Stimulated activated naive CD4-positive, alpha-beta T cell (primary cell): ENCODE measurements at places on chromosomes 16 and 17.

DNA sequence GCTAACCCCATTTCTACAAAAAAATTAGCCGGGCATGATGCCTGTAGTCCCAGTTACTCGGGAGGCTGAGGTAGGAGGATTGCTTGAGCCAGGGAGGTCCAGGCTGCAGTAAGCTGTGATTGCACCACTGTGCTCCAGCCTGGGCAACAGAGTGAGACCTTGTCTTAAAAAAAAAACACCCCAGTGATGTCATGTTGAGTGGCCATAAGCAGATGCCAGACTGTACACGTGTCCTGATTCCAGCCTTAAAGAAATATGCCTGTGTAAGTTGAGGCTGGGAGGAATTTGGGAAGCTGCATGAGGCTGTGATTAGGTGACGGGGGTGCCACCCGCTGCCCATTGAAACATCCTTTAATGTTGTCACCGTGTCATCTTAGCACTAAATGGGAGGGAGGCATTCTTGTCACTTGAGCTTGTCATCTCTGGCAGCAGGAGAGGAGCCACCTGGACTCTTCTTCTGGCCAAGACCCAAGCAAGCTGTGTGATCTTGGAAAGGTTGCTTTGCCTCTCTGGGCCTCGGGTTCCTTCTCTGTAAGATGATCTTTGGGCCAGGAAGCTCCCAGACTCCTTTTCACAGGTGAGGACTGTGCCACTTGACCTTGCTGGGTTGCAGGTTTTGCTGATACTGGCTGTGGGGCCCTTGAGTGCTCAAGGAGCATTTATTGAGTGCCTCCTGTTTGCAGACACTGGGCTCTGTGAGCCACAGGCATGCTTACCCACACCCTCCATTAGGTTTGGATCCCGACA, 98.3 kb upstream of the CIBAR2 start:
- no peak for DNase-seq

DNA sequence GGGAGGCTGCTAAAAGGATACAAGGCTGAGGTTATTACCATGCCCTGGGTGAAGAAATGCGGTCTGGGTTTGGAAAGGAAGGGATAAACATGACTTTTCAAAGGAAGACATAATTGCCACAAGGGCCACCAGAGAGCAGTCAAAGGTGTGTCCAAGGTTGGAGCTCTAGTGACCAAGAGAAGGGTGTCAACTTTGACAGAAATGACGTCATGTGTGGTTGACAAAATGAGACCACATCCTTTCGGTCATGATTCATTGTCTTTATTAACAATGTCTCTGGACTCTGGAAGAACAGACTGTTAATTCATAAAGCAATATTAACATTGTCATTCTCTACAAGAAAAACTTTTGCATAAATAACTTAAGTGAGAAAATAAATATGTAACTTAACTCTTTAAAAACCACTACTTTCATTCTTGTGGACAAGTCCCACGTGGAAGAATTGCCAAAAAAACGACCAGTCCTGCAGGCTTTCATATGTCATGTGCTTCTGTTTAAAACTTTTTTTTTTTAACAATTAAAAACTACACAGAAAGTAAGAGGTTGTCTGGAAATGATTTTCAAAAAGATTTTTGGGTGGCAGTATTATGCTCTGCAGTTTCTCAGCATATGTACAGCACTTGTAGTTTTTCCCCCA, 5.0 kb downstream of the SOST start:
- DNase-seq, result no peak

DNA sequence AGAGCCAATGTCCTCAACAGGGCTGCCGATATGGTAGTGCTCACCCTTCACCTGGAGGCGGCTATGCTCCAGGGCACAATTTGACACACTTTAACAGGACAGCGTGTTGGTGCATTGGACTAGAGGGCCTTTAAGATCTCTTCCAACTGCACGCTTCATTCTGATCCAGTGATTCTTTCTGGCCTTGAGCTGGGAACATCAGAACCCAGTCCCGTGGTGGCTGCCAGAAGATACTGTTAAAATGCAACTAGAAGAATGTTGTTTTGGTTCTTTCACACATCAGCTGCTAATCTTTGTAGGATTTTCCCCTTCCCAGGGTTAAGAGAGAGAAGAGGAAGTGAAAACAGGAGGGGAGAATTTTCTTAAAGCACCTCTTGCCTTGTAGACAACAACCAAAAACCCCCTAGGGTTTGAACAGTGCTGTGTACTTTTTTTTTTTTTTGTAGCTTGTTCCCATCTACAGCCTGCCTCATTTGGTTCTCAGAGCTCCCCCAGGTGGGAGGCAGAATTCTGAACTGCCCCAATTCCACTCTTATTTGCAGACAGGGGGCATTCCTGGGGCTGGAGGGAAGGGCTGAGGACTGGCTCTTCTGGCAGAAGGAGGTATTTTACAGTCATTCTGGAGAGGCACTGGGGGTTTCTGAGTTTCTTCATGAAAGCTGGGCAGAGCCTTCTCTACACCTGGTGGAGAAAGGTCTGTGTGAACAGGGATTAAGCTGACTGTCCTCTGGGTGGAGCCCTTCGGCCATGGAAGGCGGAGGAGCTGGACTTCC, 32.4 kb downstream of the SMARCE1 start:
- DNase-seq, result peak; percentile 68

GRCh38 chr16:72220875-72221629, 49.1 kb upstream of the PMFBP1 start:
- DNase-seq, result no peak

GRCh38 chr17:50608700-50609379, 25.8 kb upstream of the ABCC3 start:
- no peak for DNase-seq

DNA sequence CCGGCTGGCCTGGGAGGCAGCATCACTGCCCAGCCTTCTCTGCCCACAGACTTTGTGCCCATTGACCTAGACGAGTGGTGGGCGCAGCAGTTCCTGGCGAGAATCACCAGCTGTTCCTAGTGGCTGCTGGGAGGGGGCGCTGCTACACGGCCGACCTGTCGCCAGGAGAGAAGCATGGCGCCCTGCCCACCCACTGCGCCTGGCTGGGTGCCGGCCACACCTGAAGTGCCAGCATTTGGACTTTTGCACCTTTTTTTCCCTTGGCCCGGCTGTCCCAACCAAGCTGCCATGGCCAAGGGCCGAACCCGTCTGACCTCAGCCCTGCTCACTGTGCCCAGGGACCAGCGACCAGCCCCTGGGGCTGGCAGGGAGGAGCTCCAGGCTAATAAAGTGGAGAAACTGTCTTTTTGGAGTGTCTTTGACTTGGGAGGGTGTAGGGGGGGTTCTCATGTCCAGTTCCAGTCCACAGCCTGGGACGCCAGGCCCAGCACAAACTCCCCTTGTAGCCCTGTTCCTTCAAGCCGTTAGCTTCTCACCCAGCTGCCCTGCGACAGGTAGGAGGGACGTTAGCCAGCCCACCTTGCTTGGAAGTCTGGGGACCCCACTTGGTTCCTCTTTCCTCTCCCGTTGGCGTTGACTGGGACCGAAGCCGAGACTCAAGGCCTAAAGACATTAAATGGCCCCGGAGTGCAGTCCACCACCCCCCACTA, 939 bp upstream of the WDR90 start:
- DNase-seq, result no peak

DNA sequence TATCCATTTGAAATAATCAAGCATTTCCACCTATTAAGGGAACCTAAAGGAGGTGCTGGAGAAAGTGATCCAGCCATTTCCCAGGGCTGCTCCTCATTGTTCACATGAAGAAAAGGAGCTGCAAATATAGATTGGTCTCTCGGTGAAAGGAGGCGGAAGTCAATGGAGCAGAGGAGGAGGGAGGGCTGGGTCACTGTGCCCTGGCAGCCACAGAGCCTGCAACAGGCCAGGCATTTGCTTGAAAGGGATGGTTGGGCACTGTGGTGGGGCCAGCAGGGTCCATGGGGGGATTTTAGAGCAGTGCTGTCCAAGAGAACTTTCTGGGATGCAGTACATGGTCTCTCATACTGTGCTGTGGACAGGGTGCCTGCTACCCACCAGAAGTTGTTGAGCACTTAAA, 173.2 kb downstream of the CYLD start:
- no peak for DNase-seq

GRCh38 chr16:56192635-56192945, 1.3 kb downstream of the GNAO1 start:
- no peak for DNase-seq

DNA sequence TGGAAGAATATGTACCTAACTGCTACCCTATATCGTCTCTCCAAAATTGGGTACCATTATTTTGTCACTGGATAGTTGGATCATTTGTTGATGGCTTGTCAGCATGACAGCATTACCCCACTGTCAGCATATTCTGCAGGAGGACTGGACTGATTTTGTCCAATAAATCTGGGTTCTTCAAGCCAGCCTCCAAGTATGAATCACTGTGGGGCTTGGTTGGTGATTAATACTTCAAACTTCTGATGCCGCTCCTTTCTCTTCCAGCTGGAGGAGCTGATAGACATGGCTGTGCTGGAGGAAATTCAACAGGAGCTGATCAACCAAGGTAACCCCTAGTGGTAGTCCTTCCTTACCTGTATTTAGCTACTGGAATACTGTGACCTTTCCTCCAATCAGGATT, 2.5 kb downstream of the RPAIN start:
- DNase-seq, result no peak

DNA sequence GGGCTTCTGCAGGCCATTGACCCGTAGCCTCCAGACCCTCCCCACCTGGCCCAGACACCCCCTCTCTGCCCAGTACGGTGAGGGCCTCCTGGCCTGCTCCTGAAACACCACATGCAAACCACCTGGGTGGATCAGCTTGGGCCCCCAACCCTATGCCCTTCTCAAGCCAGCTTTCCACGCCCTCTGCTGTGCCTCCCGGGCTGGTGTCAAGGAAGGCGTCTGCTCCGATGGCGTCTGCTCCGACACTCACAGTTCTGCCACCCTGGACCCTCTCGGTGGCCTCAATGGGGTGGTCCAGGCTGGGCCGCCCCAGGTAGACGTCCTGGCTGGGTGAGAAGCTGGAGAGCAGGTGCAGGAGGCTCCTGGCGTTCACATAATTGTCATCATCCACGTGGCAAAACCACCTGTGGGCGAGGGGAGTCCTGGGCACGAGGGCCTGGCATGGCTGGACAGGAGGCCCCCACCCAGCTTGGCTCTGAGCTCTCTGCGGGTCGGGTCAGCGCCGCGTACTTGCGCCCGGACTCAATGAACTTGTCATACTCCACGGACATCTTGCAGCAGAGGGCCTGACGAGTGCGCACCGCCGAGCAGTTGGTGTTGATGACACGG, 1.4 kb downstream of the RFNG start:
- DNase-seq, result no peak

DNA sequence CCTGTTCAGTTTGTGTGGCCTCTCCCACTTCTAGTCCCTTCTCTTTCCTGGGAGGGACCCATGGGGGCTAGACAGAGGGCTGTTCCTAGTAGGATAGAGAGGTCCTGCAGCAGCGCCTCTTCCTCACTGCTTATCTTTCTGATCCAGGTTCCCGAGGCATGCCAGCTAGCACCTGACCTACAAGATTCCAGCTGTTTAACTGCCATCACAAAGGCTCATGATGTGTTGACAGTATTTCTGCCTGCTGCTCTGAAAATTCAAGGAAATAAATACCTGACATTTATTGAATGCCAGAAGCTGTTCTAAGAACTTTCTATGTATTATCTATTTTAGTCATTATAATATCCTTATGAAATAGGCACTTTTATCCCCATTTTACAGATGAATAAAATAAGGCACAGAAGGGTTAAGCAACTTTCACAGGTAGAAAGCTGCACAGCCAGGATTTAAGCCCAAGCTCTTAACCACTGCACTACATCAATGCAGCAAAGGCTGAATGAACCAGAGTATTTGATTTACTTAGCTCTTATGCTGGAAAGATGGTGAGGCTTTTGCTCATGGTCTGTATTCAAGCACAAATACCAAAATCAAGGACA, 38.8 kb downstream of the HEATR6 start:
- DNase-seq, result no peak

DNA sequence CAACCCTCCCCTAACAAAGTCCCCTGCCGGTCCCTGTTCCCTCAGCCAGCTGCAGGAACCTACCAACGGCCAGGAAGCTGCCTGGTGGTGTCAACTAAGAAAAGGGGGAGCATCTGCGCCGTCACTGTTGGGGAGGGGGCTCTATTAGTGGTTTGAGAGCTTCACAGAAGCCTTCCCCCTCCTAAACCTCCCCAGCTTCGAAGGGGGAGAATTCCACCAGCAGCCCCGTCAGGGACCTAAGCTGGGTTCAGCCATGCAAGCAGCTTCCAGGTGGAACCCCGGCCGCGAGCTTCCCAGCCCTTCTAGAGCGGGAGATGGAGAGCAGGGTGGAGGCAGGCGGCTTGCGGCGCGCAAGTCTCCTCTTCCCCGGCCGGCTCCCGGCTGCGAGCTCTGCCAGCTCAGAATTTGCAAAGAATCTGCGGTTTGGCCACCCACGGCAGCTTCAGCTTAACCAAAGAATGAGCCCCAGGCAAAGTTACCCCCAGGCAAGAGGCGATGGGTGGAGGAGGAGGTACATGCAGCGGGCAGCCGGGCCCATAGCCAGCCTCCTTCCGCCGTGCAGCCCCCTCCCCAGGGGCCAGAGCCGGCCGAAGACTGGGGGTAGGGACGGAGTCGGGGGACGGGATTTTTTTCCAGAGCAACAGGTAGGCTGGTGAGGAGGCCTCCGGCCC, 33.7 kb downstream of the DDX19A start:
- peak; percentile 69 for DNase-seq

GRCh38 chr17:65913326-65913850, 278.5 kb downstream of the CEP112 start:
- DNase-seq, result no peak
